ENCODE measurements at places on chromosomes 3 and 15. TPM values are rescaled to one million over a fixed set of nuclear protein-coding genes. Genes with fewer than 3 reads are reported as not detected.

The TSPAN3 gene
- 135 TPM for total RNA-seq

The RNU6-1 gene
- not detected for total RNA-seq

The GOLGA8J gene
- not detected for total RNA-seq

The CYP8B1 gene
- total RNA-seq = not detected

The LMAN1L gene
- not detected for total RNA-seq

The PGBD4 gene
- total RNA-seq = 0.66 TPM

The LARP6 gene
- total RNA-seq = 22.4 TPM

The IGSF11 gene
- total RNA-seq = 1.8 TPM

The C3orf22 gene
- not detected for total RNA-seq

The TGM4 gene
- not detected for total RNA-seq

The LIPH gene
- total RNA-seq = 0.16 TPM

The MYO5C gene
- total RNA-seq = 28.8 TPM

The CRTAP gene
- 185 TPM for total RNA-seq

The SLC35G2 gene
- total RNA-seq = 8.8 TPM

The THRB gene
- 8.0 TPM for total RNA-seq

The PRKCD gene
- 11.8 TPM for total RNA-seq

The RASGRF1 gene
- 0.39 TPM for total RNA-seq

The GNB5 gene
- 40.8 TPM for total RNA-seq

The C3orf85 gene
- not detected for total RNA-seq

The CCR5 gene
- not detected for total RNA-seq

The HACL1 gene
- 33.5 TPM for total RNA-seq

The GABRG3 gene
- 0.50 TPM for total RNA-seq

The PIERCE2 gene
- total RNA-seq = 3.8 TPM

The B3GALNT1 gene
- 8.3 TPM for total RNA-seq

The TRAK1 gene
- 47.4 TPM for total RNA-seq

The OXTR gene
- total RNA-seq = 7.8 TPM

The ANKRD34C gene
- total RNA-seq = not detected

The SLC25A20 gene
- total RNA-seq = 4.4 TPM

The EPB42 gene
- not detected for total RNA-seq

The SGO1 gene
- total RNA-seq = 31.8 TPM

The ATP10A gene
- total RNA-seq = 0.97 TPM
